ENCODE measurements at places on chromosomes 7 and 10.

- no peak for DNase-seq
These were observed 319 bp upstream of the GATA3 start for GRCh38 chr10:8054244-8054493.

- DNase-seq, result no peak
These were observed 5.5 kb downstream of the CUEDC2 start for GRCh38 chr10:102426803-102427287.

DNA sequence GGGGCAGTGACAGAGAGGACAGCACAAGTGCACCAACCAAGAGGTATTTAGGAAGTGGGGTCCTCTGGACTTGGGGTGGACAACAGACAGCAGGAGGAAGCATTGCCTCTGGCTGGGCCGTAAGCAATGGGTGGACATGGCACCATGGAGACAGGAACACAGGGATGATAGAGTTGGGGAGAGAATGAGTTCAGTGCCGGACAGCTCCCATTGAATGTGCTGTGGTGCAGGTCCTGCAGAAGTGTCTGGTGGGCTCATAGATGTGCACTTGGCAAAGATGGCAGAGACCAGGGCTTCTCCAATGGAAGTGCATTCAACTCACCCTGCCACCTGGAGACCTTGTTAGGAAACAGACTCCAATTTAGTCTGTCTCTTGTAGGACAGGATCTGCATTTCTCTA, 341.5 kb upstream of the ZMIZ1 start:
- no peak for DNase-seq

DNA sequence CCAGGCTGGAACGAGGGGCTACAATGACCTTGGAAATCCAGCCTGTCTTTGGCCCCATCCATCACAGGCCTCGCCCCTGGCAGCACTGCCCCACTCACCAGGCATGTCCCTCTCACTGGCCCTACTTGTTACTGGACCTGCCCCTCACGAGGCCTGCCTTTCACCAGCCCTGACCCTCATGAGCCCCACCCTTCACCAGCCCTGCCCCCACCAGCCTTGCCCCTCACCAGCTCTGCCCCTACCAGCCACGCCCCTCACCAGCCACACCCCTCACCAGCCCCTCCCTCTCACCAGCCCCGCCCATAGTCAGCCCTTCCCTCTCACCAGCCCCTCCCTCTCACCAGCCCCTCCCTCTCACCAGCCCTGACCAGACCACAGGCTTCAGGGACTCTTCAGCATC, 57.8 kb downstream of the COL26A1 start:
- no peak for DNase-seq

GRCh38 chr7:371119-371778, 81.3 kb downstream of the FOXL3 start:
- DNase-seq, result no peak

DNA sequence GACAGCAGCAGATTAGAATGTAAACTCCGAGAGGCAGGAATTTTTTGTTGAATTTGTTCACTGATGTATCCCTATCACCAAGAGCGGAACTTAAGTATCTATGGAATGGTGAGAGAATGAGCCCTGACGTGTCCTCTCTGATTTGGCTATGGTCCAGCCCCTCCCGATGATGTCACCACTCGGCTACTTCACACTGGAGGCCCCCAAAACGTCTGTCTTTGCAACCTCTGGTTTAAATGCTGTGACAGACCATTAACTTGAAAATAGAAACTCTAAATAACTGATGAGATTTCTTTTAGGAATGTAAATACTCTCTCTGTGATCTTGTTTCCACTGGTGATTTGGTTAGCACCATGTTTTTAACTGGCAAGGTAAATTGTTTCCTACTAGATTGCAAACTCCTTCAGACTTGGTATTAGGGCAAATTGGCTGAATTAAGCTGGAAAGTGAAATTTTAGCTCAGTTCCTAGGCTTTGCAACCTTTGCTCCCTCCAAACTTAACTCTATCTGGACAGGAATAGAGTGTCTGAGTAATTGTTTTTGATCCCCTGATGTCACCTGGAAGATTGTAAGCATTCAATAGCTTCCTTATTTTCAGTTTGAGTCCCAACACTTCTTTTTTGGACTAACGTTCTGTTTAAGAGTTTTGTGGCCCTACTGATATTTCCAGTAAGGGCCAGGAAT, 19.1 kb downstream of the SLC16A12 start:
- DNase-seq, result no peak

DNA sequence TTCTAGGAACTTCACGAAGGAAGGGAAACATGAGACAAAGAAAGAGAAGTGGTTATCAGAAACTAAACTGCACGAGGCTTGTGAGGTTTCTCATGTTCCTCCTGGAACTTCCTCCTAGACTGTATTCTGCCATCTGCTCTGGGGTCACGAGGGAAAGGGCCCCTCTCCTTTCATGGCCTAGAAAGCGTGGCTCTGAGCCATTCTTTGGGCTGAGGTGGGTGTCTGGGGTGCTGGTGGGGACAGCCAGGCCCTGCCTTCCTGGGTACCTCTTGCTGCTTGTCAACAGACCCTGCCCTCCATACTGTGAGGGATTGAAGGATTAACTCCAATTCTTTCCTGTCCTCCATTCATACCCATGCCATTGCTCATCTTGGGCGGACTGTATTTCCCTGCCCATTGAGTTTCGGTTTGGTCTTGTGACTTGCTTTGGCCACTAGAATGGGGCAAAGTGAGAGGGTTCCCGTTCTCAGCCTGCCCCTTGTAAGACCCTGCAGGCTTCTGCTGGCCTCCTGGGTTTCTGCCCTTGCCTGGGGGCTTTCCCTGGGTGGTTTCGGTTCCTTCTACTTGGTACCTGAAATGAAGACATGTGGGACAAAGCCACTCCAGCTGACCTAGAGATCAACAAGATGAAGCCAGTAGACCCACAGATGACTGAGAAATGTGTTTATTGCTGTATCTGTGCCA, 14.9 kb upstream of the GIMAP8 start:
- no peak for DNase-seq

Data from stimulated activated CD4-positive, alpha-beta T cell treated with anti-CD3 and anti-CD28 coated beads, Interleukin-12 subunit alpha, Interleukin-12 subunit beta, amount 100 ng/mL, for 24 hours (primary cell).